ENCODE measurements at places on chromosomes 2 and 18. TPM values are rescaled to one million over a fixed set of nuclear protein-coding genes. Genes with fewer than 3 reads are reported as not detected.
A peak's percentile ranks its signal among the peaks of the same experiment; 100 is the strongest.

DNA sequence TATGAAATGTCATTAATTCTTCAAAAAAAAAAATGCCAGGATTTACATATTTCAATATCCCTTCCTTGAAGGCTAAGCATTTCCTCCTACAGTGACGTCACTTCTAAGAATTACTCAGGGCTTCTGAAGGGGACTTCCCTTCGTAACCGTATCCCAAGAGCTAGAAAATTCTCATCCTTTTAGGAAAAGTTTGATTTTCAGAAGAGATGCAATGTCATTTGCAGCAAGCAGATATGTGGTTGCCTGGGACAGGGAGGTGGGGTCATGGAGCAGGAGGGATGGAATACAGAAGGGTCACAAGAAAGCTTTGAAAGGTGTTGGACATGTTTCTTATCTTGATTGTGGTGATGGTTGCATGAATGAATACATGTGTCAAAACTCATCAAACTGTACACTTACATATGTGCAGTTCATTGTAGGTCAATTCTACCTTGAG, 97.0 kb upstream of the ATL2 start:
- H3K4me3 ChIP-seq = no peak overlapping the region

- H3K27me3 ChIP-seq = no peaks in the 10 kb centered on the region
- no peaks in the 10 kb centered on the region for H3K36me3 ChIP-seq
- DNase-seq = no peak
- H3K4me1 ChIP-seq = no peaks in the 10 kb centered on the region
Measured at GRCh38 chr2:7886666-7887065, 795.2 kb upstream of the ID2 start.

Gene FOXI3
- not detected for total RNA-seq

Gene CLHC1
- 11.2 TPM for total RNA-seq

- H3K4me1 ChIP-seq = no peaks in the 10 kb centered on the region
- H3K36me3 ChIP-seq = no peaks in the 10 kb centered on the region
- no peak for DNase-seq
- H3K4me3 ChIP-seq = no peak overlapping the region
Measured at GRCh38 chr2:99636144-99637034, 146.6 kb upstream of the REV1 start.

Gene SCRN3
- total RNA-seq = 16.9 TPM

- H3K36me3 ChIP-seq = no peaks in the 10 kb centered on the region
- H3K4me1 ChIP-seq = no peaks in the 10 kb centered on the region
- H3K27me3 ChIP-seq = peaks cover 32% of the 10 kb centered on the region
Measured at GRCh38 chr18:48521723-48522122, 17.1 kb upstream of the CTIF start.

Gene EPC2
- 38.1 TPM for total RNA-seq

GRCh38 chr2:9968553-9969497, 17.3 kb downstream of the GRHL1 start:
- H3K4me3 ChIP-seq = no peak overlapping the region
- peaks cover 23% of the 10 kb centered on the region for H3K4me1 ChIP-seq
- no peaks in the 10 kb centered on the region for H3K36me3 ChIP-seq
- no peak for DNase-seq
- H3K27ac ChIP-seq = no peak overlapping the region

Gene ZNF396
- 0.77 TPM for total RNA-seq

DNA sequence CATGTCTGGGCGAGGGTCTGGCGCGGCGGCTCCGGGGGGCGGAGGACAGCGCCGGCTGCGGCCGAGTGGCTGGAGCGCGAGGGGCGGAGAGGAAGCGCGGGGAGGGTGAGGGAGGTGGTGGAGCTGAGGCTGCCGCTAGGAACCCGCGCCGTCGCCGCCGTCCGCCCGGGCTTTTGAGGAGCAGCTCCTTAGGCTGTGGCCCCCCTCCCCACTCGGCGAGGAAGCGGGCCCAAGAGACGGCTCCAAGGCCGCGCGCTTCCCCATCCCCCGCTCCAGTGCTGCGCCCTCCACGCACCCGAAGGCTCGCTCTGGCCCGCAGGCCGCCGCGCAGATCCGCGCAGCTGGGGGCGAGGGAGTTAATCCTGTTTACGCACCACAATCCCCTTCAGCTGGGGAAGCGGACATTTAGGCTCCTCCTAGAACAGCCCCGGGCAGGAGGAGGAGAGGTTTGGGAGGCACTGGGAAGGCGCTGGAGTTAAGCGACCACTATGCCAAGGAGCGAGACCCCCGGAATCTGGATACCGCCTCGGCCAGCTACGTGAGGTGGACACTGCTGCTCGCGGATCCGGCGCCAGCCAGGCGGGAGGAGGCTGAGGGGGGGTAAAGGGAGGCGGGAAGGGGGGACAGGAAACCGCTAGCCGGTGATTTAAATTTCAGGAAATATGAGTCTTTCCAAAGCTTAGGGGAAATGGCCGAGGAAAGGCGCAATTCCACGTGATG, at the start of gene CNRIP1:
CNRIP1 (minus strand) TSS at position 552 of the 720 bp plus-strand sequence; CDS start at position 3, 549 bp downstream.
- peak within 1 kb of the TSS; percentile 56 for H3K4me3 ChIP-seq
- H3K27ac ChIP-seq = no peak within 1 kb of the TSS
- no peak for DNase-seq
- H3K27me3 ChIP-seq = peaks cover 70% of the 10 kb centered on the region
- H3K4me1 ChIP-seq = peaks cover 4% of the 10 kb centered on the region
- H3K36me3 ChIP-seq = peaks cover 2% of the 10 kb centered on the region

GRCh38 chr18:78762753-78763152, 216.9 kb upstream of the SALL3 start:
- H3K4me3 ChIP-seq = no peak overlapping the region
- no peaks in the 10 kb centered on the region for H3K27me3 ChIP-seq
- no peaks in the 10 kb centered on the region for H3K4me1 ChIP-seq
- no peak overlapping the region for H3K27ac ChIP-seq

Measured in activated CD4-positive, alpha-beta T cell treated with anti-CD3 and anti-CD28 coated beads, Interleukin-2, amount 10 ng/mL, durations not matched to agents 7 days and 5 days (primary cell).